ENCODE measurements at places on chromosomes 7 and 10.

GRCh38 chr7:98294798-98295382 is 13.4 kb downstream of the BRI3 start:
- DNase-seq = no peak

GRCh38 chr7:151833691-151834090 is 43.2 kb downstream of the PRKAG2 start:
- no peak for DNase-seq

DNA sequence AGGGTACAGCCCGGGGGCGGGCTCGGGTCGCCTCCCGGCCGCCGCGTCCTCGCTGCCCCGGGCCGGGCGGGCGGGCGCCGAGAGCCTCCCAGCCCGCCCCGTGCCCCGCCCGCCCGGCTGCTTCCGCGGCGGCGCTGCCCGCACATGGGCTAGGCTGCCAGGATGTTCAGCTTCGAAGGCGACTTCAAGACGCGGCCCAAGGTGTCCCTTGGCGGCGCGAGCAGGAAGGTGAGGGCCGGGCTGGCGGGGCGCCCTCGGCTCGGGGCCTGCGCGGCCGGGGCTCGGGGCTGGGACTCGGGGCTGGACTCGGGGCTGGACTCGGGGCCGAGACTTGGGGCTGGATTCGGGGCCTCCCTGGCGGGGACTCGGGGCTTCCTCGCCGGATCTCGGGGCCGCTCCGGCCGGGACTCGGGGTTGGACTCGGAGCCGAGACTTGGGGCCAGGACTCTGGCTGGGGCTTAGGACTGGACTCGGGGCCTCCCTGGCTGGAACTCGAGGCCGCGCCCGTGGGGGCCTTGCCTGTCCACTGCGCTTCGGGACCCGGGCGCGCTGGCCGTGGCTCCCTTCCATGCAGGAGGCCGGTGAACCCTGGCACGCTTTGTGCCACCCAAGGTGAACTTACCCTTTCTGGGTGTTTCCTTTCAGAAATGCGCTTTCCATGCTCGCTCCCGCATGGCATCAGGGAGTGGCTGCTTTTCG is 534 bp downstream of the UBE3C start:
- DNase-seq = peak; percentile 72

DNA sequence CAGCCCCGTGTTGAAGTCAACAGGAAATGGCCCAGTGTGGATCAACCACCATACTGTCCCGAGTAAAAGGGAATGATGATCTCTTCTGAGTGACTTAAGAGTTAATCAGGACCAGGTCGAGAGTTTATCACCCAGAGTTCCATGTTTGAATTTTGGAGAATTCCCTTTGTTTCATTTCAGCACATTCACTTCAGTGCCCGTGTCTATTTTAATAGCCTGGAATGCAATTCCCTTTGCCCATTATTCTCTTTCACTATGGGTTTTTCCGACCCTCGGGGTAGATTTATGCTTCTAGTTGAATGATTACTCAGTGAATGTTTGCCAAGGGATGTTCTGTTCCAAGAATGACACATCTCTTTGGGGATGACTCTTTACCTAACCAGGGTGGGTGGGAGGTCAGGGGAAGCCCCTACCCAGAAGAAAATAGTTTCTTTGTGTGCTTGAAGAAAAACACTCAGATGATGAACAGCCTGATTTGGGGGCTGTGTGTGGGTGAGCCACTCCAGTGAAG is 594.9 kb downstream of the INHBA start:
- no peak for DNase-seq

DNA sequence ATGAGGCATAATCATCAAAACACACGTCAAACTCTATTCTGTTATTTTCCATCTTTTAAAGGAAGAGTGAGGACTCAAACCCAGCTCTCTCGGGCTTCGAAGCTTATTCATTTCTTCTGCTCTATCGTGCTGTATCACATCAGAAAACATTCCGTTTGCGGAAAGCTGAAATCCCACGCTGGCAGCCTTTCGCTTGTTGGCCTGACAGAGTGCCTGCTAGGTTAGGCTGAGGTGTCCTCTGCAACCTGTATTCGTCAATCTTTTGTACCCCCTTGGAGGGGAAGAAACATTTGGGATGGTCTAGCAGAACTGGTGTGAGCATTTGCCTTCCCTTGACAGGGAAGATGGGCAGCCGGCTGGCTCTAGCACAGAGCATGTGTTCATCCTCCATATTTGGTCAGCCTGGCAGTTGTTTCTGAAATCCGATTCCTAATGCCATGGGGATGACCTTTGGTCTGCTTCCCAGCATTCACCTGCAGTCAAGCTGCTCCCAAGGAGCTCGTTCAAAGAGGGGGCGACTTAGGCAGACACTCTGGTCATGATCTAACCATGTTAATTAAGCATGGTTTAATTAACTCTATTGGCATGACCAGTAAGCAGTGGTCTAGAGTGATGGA is 55.2 kb downstream of the TACC2 start:
- DNase-seq = no peak

GRCh38 chr7:132577206-132578049 is 1.2 kb upstream of the PLXNA4 start:
- DNase-seq = peak; percentile 81

DNA sequence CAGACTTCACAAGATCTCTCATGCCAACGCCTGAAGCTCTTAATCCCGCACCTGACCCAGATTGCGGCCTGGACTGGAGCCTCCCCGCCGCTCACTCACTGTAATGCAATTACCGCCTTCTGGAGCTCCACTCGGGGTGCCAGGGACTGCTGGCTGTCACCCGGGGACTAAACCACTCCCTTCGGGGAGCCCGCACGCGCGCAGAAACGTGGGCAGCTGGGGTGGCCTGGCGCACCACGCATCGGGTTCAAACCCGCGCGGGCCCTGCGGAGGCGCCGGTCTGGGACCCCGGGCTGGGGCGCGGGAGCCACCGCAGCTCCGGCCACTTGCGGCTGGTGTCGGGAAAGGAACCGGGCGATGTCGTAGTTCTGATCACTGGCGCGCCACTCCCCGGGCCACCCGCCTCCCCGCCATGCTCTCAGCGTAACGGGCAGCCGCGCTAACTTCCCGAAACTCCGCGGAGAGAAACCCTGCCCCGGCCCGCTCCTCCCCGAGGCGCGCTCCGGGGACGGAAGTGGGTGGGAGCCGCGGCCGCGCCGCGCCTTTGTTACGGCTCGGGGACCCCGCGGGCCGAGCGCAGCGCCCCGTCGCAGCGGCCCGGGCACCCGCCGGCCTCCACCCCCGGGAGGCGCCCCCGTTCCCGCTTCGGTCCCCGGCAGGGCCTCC is 100.3 kb upstream of the SVIL start:
- DNase-seq = peak; percentile 81

GRCh38 chr7:83684928-83685327 is 36.0 kb upstream of the SEMA3E start:
- no peak for DNase-seq

DNA sequence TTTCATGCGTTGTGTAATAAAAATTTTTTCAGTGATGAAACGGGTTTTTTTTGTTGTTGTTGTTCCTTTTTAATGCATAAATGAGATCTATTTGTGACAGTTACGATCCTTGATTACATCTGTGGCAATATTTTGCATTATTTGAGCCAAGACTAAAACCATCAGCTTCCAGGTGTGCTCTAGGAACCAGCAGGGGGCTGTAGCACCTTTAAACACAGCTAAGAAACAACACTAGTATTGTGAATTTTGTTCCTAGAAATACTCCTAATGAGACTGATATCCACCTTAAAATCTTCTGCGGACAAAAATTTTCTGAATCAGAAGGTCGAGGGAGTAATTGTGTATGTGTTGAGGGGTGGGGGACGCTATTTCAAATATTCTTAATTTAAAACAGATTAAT is 52.6 kb downstream of the FGFBP3 start:
- no peak for DNase-seq

- DNase-seq = no peak
Measured at GRCh38 chr10:6321880-6322279, 119.1 kb downstream of the PFKFB3 start.

DNA sequence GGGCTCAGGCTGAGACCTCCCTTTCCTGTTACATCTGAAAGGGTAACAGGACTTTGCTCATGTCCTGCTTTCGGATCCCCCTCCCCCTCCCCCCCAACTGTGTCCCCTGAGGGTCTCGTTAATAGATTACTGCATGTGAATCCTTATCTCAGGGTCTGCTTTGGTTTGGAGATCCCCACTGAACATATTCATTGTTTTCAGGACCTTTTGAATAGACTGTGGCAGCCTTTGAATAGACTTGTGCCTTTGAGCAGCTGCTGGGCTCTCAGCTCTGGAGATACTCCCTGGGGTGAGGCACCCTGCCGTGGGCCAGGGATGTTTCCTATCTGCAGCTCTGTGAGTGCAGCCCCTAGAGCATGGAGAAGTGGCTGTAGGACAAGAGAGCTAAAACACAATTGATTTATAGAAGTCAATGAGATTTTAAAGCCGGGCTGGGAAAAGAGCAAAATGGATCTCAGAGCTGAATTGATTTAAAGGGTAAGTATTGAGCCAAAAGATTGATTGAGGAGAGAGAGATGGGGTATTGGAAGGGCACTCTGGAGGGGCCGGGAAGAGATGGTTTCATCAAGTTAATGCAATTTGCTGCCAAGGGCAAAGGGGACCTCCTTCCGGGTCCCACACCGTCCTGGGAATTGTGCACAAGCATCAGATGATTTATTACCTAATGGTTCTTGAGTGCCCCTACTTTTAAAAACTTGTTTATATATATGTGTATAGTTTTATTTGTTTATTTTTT is 9.9 kb downstream of the ARHGAP22 start:
- DNase-seq = no peak

DNA sequence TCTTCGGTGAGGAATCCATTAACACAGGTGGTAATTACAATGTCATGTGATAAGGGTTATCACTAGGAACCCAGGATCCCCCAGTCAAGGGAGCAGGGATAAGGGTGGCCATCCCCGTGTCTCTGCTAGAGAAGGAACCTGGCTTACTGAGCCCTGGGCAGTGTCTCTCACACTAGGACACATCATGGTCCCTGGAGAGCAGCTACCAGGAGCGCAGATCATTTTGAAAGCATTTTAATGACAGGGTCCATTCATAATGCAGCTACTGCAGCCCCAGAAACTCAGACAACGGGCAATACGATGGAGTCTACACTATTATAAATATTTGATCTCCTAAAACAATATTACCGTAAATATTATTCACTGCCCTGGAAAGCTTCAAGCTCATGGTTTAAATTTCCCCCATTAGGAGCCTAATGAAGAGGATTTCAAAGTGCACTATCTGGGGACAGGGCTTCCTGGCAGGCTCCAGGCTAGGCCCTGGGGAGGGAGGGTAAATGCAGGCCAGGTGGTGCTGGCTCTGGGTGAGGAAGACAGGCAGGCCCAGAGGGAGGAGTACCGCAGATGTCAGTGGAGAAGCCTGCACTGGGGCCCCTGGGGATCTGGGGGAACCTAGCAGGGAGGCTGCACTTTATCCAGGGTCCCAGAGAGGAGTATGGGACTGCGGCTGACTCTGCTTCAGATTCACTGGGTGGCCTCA is 52.6 kb upstream of the LOXL4 start:
- DNase-seq = no peak

GRCh38 chr10:69449841-69450240 is 1.4 kb upstream of the TSPAN15 start:
- no peak for DNase-seq

DNA sequence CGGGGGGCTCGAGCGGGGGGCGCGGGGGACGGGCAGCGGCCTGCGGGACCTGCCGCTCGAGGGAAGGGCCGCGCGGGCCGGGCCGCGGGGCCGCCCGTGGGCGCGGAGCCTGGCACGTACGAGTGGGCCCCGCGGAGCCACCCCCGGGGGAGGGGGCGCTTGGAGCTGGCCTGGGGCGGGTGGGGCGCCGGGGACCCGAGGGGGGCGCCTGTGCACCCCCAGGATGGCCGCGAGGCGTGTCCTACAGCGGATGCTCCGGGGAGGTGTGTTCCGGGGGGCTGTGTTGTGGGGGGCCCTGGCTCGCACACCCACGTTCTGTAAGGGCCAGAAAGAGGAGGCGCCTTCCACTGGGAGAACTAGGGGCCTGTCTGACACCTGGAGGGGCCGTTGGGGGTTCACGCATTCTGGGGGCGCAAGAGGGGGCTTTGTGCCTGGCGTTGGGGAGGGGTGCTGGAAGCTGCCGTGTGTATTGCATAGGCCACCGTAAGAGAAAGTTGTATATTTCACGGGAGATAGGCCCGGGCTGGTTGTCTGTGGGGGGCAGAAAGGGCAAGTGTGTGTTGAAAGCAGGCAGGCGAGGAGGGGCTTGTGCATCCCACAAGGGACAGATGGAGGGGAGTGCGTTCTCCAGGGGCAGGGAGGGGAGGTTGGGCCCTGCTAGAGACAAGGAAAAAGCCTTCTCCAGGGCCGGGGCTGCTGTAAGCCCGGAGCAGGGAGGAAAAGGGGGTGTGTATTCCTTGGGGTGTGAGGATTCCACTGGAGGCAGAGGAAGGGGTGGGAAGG is 663 bp downstream of the VPS37D start:
- DNase-seq = no peak

DNA sequence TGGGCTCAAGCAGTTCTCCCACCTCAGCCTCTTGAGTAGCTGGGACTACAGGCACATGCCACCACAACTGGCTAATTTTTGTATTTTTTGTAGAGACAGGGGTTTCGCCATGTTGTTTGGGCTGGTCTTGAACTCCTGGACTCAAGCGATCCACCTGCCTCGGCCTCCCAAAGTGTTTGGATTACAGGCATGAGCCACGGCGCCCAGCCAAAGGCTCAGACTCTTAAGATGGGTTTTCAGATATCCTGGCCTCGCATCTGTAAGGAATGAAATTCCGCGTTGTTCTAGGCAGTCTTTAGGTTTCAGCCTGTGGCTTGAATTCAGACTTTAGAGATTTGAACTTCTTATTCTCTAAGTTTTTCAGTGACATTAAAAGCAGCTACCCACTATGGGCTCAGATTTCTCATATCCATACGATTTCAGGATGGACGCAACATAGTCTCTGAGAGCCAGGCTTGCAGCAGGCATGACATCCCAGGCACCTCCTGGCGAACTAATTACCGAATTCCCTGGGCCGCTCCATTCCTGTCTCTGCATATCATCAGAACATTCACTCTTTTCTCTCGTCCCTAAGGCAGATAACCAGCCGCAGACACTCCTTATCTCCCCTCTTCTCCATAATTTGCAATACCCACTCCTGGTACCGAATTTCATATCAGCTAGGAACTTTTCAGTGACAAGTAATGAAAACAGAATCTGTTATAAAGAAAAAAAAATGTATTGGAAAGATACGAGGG is 29.7 kb downstream of the IL15RA start:
- no peak for DNase-seq

GRCh38 chr7:84629640-84630318 is 435.2 kb upstream of the SEMA3A start:
- DNase-seq = no peak
